C1 segment of cervical spinal cord (tissue), 14 donors: ENCODE measurements at places on chromosomes 5 and 9.

- no peak for DNase-seq
Observed at GRCh38 chr9:80646211-80646610, 1043.1 kb downstream of the TLE1 start.

DNA sequence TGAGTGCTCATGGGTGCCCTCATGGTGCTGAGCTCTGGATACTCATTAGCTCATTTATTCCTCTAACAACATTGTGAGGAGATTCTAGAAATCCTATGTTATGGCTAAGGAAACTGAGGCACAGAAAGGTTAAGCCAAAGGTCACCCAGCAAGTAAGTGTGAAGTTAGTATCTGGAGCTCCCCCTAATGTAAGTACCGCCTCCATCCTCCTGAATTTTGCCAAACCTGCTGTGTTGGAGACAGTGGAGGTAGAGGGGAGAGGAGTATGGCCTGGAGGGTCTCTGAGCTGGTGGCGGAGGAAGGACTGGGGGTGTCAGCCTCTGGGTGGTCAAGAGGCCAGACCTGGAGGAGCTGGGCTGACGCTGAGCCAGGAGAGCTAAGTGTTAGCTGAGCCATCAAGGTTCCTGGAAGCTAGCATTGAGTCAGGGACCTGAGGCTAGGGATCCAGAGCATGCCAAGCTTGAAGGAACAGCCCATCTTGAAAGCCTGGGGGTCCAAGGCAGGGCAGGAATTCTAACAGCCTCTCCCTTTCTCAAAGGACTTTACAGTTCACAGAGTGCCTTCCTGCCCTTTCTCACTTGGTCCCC lies 114.8 kb downstream of the RGS3 start:
- no peak for DNase-seq

- DNase-seq = no peak
Observed at GRCh38 chr5:134063188-134063820, 51.2 kb upstream of the TCF7 start.

DNA sequence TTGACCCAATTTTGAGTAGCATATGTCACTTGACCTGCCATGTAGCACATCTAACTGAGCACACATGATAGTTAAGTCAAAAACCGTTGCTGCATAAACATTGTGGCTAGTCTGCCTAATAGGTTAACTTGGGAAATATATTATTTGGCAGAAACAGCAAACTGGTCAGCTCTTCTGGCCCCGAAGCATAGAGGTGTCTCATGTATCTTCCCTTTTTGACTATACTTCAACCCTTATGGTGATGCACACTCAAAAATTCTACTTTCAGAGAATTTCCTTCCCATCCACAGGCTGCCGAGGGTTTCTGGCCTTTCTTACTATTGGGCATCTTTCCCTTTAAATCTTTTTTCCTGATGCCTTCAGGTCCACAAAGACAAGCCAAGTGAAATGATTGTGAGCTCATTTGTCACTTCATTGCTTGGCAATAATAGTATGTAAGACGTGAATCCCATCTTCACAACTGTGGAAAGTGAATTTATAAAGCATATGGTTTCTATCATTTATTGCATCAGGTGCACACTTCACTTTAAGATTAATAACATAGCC lies 41.2 kb downstream of the MOCS2 start:
- no peak for DNase-seq

GRCh38 chr9:124721109-124721906 lies 49.8 kb downstream of the NR6A1 start:
- no peak for DNase-seq

DNA sequence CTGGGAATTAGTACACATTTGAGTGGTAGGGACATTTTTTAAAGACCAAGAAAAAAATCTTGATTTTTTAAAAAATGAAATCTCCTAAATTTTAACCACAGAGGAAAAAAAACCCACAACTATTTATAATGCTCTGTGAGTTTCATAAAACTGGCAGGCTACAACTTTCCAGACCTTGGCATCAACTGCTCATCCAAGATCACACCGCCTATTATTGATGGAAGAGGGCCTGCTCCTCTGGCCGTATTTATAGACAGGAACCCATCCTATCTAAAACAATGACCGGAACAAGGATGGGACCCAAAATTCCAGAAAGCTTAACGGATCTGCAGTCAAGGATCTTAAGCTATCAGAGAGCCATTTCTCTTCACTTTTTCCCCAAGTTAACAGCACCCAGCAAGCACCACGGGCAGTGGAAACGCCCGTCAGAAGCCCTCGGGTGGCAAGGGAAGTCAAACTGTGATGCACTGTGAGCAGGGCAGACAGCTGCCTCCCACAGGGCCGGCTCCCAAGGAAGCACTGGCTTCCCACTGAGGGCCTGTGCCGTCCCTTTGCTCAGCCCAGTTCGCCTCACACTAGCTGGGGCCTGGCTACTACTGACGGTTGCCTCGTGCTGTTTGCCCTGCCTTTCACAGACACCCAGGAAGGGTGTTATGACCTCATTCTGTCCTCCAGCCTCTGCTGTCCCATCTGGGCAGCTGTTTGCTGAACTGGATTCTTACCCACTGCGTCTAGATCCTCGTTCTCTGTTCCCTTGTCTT lies 62.8 kb downstream of the CDC14B start:
- peak; percentile 7 for DNase-seq

DNA sequence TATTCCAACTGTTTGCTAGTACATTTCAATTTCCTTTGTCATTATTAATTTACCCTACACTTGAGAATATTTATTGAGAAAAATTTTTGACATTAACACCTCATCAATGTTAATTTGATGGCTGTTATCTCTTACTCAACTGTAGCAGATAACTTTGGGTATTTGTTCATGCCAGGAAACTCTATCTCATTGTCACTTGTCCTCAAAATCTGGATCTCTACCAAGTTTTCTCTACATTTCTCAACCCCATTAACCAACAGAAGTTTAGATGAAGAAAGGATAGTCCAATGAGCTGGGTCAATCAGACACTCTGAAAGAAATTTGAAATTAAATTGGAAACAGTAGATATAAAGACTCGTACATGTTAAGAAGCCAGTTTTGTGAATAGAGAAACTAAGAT lies 395.3 kb downstream of the TUSC1 start:
- no peak for DNase-seq

DNA sequence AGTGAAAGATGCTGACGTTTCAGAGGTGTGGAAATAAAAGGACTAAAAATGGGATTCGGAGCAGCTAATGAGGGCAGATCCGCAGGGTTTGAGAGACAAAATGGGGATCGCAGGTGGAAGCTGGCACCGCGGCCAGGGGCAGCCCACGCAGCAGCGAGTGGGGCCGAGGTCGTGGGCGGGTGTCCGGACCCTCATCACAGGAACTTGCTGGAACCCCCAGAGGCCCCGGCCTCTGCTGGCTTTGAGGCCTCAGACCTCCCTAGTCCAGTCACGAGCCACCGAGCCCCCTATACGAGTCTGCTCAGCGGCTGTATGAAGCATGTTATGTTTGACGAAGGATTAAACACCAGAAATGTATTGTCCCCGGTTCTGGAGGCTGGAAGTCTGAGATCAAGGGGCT lies 45.8 kb upstream of the FCN1 start:
- no peak for DNase-seq

GRCh38 chr9:18821788-18822187 lies 211.2 kb downstream of the SAXO1 start:
- no peak for DNase-seq

GRCh38 chr9:134707031-134707680 lies 65.6 kb downstream of the COL5A1 start:
- peak; percentile 20 for DNase-seq
